ENCODE measurements at places on chromosomes 3 and 15.

DNA sequence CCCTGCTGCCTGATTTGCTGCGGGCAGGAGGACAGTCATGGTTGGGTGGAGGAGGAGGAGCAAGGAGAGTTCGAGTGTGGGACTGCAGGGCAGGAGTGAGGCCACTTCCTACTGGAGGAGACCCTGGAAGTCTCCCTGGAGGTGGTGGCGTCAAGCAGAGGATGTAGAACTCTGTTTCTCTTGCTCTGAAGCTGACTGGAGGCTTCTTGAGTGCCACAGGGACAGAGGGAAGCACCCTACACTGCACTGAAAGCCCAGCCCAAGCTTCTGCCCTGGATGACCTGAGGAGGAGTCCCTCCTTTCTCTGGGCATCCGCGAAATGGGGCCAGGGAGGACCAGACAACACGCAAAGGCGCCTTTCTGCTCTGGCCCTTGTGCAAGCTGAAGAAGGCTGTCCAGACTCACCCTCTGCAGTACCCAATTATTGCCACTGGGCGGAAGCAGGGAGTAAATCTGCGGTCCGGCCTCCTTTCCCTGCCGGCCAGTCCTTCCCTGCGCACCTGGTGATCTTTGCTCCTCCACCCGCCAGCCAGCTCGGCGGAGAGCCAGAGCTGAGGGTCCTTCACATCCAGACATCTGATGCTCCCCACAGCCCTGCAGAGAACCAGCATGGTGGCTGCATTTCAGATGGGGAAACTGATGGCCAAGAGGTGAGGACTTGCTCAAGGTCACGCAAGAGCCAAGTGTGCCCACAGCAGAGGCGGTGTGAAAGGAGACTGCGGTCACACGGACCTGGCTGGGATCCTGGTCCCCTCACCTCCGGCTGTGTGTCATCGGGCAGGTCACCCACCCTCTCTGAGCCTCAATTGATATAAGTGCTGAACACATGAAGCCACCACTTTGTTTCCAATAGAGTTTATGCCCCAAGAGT, 207.1 kb downstream of the TBC1D2B start:
- peak; percentile 74 for DNase-seq

DNA sequence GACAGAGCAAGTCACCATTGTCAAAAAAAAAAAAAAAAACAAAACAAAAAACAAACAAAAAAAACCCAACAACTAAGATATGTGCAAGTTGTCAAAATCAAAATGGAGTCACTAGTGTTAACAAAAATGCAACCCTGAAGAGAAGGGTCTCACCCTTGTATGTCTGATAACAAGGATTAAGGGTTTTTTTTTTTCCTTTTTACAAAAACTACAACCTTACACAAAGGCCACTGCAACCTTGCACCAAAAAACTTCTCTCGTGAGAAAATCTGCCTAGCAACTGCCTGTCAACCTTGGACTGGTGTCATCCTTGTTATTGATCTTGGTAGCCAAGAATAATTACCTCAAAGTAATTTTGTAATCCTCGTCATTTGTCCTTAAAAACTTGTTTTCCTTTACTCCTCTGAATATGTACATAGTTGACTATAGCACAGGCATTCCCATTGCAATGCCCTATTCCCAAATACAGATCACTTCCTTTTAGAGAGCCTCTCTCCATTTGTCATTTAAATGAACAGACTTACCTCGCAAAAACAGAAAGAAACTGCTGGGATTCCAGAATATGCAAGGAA, 24.0 kb downstream of the TFRC start:
- DNase-seq = no peak

DNA sequence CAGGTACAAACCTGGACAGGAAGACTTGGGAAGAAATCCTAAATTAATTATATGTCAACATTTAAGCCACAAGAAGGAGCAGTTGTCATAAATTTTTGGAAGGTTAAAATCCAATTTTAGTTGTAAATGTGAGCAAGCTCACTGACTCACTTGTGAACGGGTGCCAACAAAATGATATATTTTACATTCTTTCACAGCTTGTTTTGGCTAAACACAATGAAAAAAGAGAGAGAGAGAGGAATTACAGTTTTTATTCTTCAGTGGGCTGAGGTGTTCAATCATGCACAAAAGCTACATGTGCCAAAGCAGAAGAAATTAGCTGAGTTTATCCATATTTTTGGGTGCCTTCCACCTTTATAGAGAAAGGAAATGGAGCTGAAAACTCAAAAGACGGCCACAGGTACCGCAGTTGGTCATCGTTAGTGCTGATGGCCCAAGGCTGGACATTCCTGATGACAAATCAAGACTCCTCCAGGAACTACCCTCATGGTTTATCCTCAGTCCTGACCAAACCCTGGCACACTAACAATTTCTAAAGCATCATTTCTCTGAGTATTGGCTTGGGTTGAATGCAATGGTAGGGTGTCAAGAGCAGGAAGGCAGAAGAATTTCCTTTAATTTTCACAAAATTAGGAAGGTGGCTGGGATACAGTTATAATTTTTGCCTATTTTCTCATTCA, 37.6 kb upstream of the WNT5A start:
- DNase-seq = no peak

DNA sequence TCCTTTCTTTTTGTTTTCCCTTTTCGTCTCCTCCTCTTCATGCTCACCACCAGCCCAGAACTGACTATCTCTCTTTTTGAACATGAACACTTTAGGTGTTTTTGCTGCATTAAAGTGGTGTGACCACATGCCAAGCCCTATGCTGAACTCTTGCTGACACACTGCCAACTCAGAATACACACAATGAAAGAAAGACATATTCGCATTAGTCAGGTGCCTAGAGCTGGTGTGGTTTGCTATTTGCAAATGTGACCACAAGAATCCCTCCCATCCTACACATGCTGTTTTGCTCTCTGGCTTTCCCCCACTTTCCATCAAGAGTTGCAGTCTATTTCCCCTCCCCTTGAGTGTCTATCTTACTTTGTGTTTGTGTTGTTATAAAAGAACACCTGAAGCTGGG, 967.8 kb upstream of the CFAP20DC start:
- no peak for DNase-seq

GRCh38 chr3:167330993-167331785, 48.9 kb downstream of the ZBBX start:
- DNase-seq = no peak

- DNase-seq = no peak
These were observed 4.5 kb downstream of the FAM107A start for GRCh38 chr3:58572634-58573230.

DNA sequence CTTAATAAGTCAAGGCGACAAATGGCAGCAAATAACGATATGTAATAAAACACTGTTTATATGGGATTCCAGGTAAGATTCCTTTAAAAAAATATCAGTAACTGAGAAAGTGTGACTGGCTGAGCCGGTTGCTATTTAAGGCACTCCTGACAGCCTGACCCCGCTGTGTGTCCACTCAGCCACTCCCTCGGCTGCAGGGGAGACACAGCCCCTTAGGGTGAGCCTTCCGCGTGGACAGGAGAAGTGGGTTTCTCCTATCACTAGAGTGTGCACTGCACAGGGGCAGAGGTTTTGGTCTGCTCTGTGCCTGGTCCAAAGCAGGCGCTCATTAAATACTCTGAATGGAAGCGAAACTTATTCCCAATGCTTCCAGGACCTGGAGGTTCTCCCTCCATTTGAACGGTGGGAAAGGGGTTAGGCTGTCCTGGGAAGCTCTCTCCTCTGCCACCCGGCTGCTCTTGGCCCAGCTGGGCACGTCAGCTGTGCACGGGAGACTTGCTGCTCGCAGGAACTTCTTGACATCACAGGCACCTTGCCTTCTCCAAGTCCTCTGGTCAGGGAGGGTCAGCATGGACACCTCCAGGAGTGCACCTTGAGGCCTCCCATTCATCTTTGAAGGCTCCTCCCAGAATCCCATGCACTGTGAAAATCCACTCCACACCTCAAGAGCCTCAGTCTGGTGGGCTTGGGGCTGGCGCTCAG, 43.3 kb upstream of the SLCO2A1 start:
- DNase-seq = no peak

- no peak for DNase-seq
These were observed 108.8 kb upstream of the PTPRG start for GRCh38 chr3:61452535-61453090.

- DNase-seq = no peak
These were observed 54.7 kb upstream of the TRAK1 start for GRCh38 chr3:42036483-42036823.

DNA sequence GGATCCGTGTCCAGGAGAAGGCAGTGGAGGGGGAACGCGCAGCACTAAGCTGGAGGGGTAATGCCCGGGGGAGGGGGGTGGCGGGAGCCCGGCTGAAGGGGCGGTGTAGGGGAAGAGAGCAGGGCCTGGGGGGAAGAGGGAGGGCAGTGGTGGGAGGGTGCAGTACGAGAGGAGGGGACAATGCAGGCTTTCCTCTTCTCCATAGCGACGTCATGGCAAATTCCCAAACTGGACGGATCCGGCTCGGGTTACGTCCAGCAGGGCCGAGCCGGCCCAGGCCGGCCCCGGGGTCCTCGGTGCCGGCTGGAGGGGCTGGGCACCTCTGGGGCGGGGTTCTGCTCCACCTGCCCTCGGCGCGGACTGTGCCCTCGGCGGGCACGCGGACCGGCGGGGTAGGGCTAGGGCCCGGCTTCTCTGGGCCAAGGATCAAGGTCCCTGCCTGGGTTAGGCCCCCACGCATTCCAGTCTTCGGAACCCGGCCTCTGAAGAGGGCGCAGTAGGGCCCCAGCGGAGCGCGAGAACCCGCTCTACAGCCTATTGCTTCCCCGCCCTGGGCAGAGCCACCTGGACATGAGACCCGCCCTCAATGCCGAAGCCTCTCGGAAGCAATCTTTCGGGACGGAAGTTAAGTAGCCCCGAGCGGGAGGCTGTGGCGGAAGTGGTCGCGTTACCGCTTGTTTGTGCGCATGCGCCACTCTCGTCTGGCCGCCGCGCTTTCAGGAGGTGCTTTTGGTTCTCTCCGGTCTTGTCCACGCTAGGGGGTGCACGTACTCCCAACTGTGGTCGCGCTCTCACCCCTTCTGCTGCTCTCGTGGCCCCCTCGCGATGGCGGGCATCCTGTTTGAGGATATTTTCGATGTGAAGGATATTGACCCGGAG, 1.4 kb downstream of the POLR2H start:
- DNase-seq = peak; percentile 99

- no peak for DNase-seq
These were observed 35.4 kb downstream of the MFSD1 start for GRCh38 chr3:158837240-158837639.

GRCh38 chr3:149199474-149199873, 22.2 kb downstream of the CP start:
- no peak for DNase-seq

- peak; percentile 77 for DNase-seq
These were observed 13.1 kb downstream of the TNK2 start for GRCh38 chr3:195895078-195895860.

DNA sequence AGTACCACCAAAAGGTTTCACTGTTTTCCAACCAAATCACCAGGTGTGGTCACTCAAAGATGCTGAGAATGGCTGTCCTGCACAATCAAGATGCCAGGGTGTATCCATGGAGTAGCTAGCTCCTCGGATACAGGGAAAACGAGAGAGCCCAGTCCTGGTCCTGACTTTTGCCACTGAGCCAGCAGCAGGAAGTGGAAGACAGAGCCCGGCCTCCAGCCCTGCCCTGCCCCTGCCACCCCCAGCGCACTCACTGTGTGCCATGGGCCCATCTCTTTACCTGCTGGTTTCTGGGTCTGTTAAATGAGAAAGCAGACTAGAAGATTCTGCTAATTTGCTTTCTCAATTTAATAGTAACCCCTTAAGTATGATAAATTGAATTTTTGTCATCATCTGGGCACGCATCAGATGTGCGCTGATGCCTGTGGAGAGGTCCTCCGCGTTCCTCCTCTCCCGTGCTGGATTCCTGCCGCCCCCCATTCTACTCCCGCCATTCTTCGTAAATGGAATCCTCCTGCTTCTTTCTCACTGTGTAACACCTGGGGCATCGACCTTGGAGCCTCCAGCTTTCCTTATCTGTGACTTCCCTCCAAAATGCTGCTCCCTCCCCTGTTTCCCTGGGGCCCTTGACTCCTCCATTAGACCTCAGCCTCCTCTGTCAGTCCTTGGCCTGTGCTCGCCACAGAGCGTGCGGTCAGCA, 18.0 kb downstream of the TNFAIP8L3 start:
- DNase-seq = no peak

DNA sequence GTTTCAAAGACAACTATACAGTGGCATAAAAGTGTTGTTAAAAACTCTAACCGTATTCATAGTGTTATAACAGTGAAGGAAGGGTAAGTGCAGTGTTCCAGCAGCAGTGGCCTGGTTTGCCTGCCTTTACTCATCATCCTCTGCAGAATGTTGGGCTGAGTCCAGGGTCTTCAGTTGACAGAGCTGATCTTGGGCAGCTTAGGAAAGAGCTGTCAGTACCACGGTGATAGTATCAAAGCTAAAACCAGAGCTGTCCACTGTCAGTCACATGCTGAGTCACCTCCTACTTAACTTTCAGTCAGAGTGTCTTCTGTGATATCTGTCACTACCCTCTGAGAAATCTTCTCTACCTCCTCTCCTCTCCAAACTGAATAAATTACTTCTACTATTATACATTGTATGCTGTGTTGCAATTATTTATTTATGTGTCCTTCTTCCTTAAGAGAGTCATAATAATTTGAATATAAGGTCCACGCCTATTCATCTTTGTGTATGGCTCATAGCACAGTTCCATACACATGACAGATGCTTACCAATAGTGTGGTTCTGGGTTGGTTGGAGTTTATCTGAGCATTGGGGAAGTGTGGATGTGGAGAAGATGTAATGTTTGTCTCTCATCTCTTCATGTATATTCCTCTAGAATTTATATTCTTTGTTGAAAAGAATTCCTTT, 242.1 kb downstream of the ZIC1 start:
- DNase-seq = no peak

- DNase-seq = no peak
These were observed 260.7 kb upstream of the CTNNB1 start for GRCh38 chr3:40938591-40938990.

GRCh38 chr3:72255791-72256559, 471.0 kb upstream of the PROK2 start:
- peak; percentile 42 for DNase-seq

DNA sequence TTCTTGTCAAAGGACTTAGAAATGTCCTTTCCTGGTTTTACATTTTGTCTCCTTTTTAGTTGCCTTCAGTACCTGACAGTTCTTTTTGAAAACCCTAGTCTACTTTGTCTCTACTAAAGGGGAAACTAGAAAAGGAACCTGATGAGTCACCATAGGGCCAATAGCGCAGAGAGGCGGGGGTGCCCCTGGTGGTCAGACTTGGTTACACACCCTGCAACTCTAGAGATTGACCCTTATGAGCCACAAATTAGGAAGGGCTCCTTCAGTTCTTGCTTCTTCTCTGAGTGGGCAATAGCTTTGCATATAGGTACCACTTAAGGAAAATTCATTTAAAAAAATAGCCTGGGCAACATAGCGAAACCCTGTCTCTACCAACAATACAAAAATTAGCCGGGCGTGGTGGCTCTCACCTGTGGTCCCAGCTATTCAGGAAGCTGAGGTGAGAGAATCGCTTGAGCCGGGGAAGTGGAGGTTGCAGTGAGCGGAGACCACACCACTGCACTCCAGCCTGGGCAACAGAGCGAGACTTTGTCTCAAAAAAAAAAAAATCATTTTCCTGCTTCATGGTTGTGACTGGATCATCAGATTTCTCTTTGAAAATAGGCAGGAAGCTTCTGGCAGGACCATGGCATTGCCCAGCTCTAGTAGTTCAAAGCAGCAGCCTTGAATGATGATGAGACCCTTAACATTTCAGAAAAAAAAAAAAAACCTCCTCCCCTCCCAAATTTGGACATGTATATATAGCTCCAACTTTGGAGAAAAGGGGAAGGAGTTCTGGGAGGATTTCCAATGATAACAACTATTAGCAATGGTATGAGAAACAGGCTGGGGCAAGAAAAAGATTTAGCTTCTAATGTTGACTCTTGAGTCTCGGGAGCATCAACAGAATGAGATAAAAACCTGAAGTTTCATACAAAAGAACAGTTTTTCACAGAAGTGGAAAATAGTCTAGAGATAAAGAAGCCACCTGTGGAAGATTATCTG, 45.2 kb upstream of the RASA2 start:
- DNase-seq = peak; percentile 78
